ENCODE measurements at places on chromosomes 4 and X.

- H3K4me1 ChIP-seq: no peaks in the 10 kb centered on the region
- H3K36me3 ChIP-seq: no peaks in the 10 kb centered on the region
- no peaks in the 10 kb centered on the region for H3K27me3 ChIP-seq
Observed at GRCh38 chr4:118158763-118159375, 124.6 kb downstream of the NDST3 start.

- no peaks in the 10 kb centered on the region for H3K36me3 ChIP-seq
- H3K27ac ChIP-seq: no peak overlapping the region
- no peaks in the 10 kb centered on the region for H3K4me1 ChIP-seq
- no peak for DNase-seq
- no peak overlapping the region for H3K4me3 ChIP-seq
Observed at GRCh38 chr4:95949136-95949765, 109.4 kb downstream of the PDHA2 start.

DNA sequence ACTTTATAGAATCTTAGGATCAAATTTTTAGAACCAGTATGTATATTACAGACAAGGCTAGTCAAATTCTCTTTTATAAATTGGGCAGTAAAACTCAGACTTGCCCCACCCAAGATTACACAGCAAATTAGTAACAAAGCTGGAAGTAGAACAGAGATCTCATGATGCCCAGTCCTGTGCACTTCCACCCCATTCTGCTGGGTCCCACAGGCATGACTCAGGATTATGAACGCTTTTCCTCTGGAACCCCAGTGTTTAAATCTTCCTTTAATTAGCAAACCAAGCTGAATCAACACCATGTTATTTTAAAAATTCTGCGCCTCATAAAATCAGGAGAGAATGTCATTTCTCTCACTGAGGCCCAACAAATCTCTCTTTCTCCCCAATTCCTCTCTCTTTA lies 1.5 kb upstream of the IL13RA2 start:
- H3K27ac ChIP-seq: no peak overlapping the region
- peaks cover 5% of the 10 kb centered on the region for H3K27me3 ChIP-seq
- H3K36me3 ChIP-seq: no peaks in the 10 kb centered on the region
- no peaks in the 10 kb centered on the region for H3K4me1 ChIP-seq
- H3K4me3 ChIP-seq: no peak overlapping the region

GRCh38 chr4:151796106-151796505 lies 35.3 kb upstream of the GATB start:
- H3K27me3 ChIP-seq: no peaks in the 10 kb centered on the region
- DNase-seq: no peak
- H3K36me3 ChIP-seq: no peaks in the 10 kb centered on the region
- no peak overlapping the region for H3K27ac ChIP-seq
- no peak overlapping the region for H3K4me3 ChIP-seq

GRCh38 chr4:77800483-77801259 lies 18.5 kb downstream of the CNOT6L start:
- no peak overlapping the region for H3K27ac ChIP-seq
- peaks cover 17% of the 10 kb centered on the region for H3K4me1 ChIP-seq
- H3K4me3 ChIP-seq: no peak overlapping the region
- no peaks in the 10 kb centered on the region for H3K36me3 ChIP-seq
- H3K27me3 ChIP-seq: no peaks in the 10 kb centered on the region
- no peak for DNase-seq

DNA sequence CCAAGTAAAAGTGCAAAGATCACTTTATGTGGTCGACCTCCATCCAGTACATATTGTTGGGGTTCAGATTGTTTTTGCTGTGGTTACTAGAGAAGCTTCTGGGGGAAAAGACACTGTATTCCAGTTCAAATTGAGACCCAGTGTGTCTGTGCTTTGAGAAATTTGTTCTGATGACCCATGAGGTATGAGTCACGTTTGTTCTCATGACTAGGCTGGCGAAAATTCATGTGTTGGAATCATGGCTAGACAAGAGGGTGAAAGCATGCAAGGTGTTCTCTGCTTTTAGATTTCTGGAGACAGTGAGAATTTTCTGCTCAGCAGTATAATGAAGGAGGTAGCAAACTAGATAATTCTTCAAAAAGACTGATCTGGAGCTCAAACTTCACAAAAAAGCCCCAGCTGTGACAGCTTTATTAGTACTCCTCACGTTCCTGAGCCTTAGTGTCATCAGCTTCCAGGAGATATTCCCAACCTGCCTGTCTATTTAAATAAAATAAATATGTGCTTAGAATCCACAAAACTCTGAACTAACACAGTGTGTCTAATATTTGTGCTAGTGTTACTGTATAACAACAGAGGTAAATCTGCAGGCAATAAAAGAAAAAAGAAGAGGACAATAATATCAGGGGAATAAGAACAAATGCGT lies 24.4 kb upstream of the FAM47B start:
- H3K4me1 ChIP-seq: no peaks in the 10 kb centered on the region
- H3K27me3 ChIP-seq: no peaks in the 10 kb centered on the region
- no peak for DNase-seq
- no peaks in the 10 kb centered on the region for H3K36me3 ChIP-seq
- no peak overlapping the region for H3K27ac ChIP-seq
- H3K4me3 ChIP-seq: no peak overlapping the region

- no peaks in the 10 kb centered on the region for H3K36me3 ChIP-seq
- H3K27me3 ChIP-seq: no peaks in the 10 kb centered on the region
- H3K4me3 ChIP-seq: no peak overlapping the region
- no peak overlapping the region for H3K27ac ChIP-seq
Observed at GRCh38 chrX:29940750-29941149, 274.6 kb upstream of the MAGEB2 start.

GRCh38 chrX:643241-643595 lies 12.6 kb downstream of the SHOX start:
- no peak overlapping the region for H3K4me3 ChIP-seq
- H3K4me1 ChIP-seq: no peaks in the 10 kb centered on the region
- H3K27me3 ChIP-seq: no peaks in the 10 kb centered on the region
- DNase-seq: no peak

GRCh38 chr4:153204728-153205648 lies 745 bp downstream of the TRIM2 start:
- no peaks in the 10 kb centered on the region for H3K36me3 ChIP-seq
- peaks cover 5% of the 10 kb centered on the region for H3K4me1 ChIP-seq
- peak overlapping the region; percentile 18 for H3K4me3 ChIP-seq
- DNase-seq: no peak
- H3K27me3 ChIP-seq: no peaks in the 10 kb centered on the region

GRCh38 chr4:151876381-151876988 lies 115.7 kb upstream of the GATB start:
- H3K27ac ChIP-seq: no peak overlapping the region
- no peak overlapping the region for H3K4me3 ChIP-seq
- H3K27me3 ChIP-seq: no peaks in the 10 kb centered on the region

DNA sequence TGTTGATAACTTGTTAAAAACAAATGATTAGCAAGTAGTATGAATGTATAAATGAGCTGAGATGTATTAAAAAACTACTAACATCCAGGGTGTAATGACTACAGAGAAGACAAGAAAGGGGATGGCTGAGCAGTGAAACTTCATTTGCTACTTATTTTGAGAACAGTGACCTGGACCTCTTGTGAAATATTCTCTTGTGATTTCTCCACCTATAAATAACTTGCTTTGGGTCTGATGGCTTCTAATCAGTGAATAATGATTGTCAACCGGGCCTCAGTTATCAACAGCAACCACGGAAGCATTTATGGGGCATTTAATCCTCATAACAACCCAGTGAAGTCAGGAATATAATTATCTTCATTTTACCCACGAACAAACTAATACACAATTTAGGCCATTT lies 154.2 kb upstream of the HAND2 start:
- H3K36me3 ChIP-seq: no peaks in the 10 kb centered on the region
- H3K4me3 ChIP-seq: no peak overlapping the region
- H3K4me1 ChIP-seq: no peaks in the 10 kb centered on the region
- H3K27me3 ChIP-seq: no peaks in the 10 kb centered on the region

- DNase-seq: no peak
- H3K27me3 ChIP-seq: no peaks in the 10 kb centered on the region
- no peaks in the 10 kb centered on the region for H3K4me1 ChIP-seq
- no peak overlapping the region for H3K27ac ChIP-seq
- no peaks in the 10 kb centered on the region for H3K36me3 ChIP-seq
Observed at GRCh38 chrX:155262970-155263754, 1.1 kb downstream of the RAB39B start.

- no peak for DNase-seq
- no peaks in the 10 kb centered on the region for H3K4me1 ChIP-seq
- H3K4me3 ChIP-seq: no peak overlapping the region
- H3K27ac ChIP-seq: no peak overlapping the region
Observed at GRCh38 chr4:15110120-15110571, 107.9 kb downstream of the CPEB2 start.

- no peak for DNase-seq
- H3K36me3 ChIP-seq: no peaks in the 10 kb centered on the region
- H3K4me1 ChIP-seq: no peaks in the 10 kb centered on the region
Observed at GRCh38 chr4:84276752-84277151, 222.3 kb downstream of the NKX6-1 start.

DNA sequence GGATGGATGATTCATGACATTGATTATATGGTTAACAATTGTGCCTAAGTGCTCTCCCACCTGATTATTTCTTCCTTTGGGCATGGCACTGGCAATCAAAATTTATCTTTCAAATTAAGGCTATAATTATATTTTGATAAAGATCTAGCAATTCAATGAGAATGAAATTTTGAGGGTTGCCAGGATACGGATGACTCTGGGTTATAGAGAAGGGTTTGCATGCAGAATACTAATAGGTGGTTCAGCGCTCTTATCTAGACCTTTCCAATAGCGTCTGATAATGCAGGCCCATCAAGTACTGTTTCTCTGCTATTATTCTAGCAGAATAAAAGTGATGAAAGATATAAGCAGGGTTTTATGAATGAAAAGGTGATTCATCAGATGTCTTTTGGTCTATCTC lies 74.9 kb upstream of the SCML1 start:
- no peak for DNase-seq
- H3K27me3 ChIP-seq: no peaks in the 10 kb centered on the region
- no peak overlapping the region for H3K4me3 ChIP-seq
- H3K27ac ChIP-seq: no peak overlapping the region

GRCh38 chr4:177555007-177555574 lies 112.9 kb upstream of the AGA start:
- no peak overlapping the region for H3K4me3 ChIP-seq
- H3K4me1 ChIP-seq: no peaks in the 10 kb centered on the region
- H3K27ac ChIP-seq: no peak overlapping the region
- no peaks in the 10 kb centered on the region for H3K36me3 ChIP-seq
- no peak for DNase-seq

- no peaks in the 10 kb centered on the region for H3K36me3 ChIP-seq
- no peak overlapping the region for H3K27ac ChIP-seq
- no peak for DNase-seq
- H3K27me3 ChIP-seq: no peaks in the 10 kb centered on the region
- no peak overlapping the region for H3K4me3 ChIP-seq
- H3K4me1 ChIP-seq: no peaks in the 10 kb centered on the region
Observed at GRCh38 chr4:90951037-90951436, 823.8 kb downstream of the CCSER1 start.
